ENCODE measurements at places on chromosomes 3 and 15.

GRCh38 chr3:111874177-111874820, 15.2 kb downstream of the PHLDB2 start:
- DNase-seq, result no peak

DNA sequence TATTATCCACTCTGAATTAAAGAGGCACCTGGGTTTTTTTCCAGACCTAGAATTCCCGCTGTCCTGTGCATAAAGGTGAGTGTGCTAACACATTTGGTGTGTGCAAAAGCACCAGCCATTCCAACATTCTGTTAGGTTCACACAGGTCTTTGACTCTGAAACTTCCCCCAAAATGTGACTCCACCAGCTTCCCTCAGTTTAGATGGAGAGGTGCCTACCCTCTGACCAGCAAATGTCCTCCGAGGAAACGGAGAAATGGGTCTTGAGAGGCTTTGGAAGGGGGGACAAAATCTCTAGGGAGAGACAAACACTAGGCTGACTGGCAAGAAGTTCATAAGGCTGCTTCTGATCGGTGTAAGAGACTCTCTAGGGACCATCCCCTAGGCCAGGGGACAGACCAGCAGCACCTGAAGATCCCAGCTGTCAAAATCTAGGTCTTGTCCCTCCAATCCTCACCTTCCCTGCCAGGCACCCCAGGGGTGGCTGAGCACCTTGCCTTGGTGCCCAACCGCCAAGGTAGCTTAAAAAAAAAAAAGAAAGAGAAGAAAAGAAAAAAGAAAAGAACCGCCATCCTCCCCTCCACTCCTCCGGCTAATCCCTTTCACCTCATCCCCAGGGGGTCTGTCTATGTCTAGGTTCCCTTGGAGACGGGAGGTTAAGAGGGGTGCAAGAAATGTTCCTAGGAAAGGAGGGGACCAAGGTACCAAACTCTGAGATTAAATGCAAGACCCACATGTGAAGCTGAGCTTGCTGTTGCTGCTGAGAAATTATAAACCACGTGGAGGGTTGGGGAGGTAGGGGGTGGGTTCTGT, 2.0 kb upstream of the MECOM start:
- no peak for DNase-seq

GRCh38 chr3:35263477-35263876, 375.8 kb upstream of the ARPP21 start:
- DNase-seq, result no peak

GRCh38 chr3:193344486-193344885, 34.1 kb downstream of the ATP13A5 start:
- no peak for DNase-seq

- DNase-seq, result no peak
Measured at GRCh38 chr3:39848365-39848764, 39.0 kb downstream of the MYRIP start.

Data from CD4-positive, alpha-beta T cell treated with Interleukin-4 for 1 hour (primary cell).